ENCODE measurements at places on chromosomes 7 and 10.

- no peak for DNase-seq
These were observed 40.3 kb upstream of the EGFR start for GRCh38 chr7:54978364-54979116.

DNA sequence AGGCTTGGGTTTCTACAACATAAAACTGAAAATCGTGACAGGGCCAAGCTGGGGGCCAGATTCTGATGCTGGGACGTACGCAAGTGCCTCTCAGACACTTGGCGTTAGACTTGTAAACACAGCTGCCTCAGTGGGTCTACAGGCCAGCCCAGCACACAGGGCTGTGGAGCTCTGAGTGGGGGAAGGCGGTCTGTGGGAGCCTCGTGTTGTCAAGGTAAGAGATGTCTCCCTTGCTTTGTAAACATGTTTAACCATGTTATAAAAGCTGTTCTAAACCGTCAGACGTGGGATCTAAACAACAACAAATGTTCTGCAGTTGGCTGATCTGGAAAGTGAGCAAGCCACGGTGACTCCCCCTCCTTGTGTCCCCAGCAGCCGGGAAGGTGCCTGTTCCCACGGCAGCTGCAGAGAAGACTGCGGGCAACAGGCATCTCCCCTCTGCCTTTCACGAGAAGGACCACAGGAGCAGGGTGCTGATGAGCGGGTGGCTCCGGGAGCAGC is 67.8 kb downstream of the ZRANB1 start:
- no peak for DNase-seq

DNA sequence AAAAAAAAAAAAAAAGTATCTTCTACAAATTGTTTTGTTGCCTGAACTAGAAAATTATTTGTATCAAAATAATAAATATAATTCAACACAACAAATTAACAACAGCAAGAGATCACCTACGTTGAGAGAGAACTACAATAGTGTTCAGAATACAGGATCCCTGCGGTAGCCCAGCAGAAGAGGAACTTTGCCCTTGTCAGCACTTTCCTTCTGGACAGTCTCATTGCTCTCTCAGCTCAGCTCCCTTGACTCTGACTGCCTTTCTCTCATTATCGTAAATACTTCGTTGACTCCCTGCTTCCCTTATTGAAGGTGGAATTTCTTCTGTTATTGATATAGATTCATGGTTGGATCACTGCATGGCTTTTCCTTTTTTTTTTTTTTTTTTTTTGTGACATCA is 469.5 kb upstream of the VSTM2A start:
- no peak for DNase-seq

GRCh38 chr10:6204063-6204340 is 1.3 kb downstream of the PFKFB3 start:
- DNase-seq = no peak

GRCh38 chr10:112351146-112351545 is 22.8 kb upstream of the ACSL5 start:
- DNase-seq = no peak

GRCh38 chr7:17467386-17467945 is 169.0 kb downstream of the AHR start:
- DNase-seq = no peak

DNA sequence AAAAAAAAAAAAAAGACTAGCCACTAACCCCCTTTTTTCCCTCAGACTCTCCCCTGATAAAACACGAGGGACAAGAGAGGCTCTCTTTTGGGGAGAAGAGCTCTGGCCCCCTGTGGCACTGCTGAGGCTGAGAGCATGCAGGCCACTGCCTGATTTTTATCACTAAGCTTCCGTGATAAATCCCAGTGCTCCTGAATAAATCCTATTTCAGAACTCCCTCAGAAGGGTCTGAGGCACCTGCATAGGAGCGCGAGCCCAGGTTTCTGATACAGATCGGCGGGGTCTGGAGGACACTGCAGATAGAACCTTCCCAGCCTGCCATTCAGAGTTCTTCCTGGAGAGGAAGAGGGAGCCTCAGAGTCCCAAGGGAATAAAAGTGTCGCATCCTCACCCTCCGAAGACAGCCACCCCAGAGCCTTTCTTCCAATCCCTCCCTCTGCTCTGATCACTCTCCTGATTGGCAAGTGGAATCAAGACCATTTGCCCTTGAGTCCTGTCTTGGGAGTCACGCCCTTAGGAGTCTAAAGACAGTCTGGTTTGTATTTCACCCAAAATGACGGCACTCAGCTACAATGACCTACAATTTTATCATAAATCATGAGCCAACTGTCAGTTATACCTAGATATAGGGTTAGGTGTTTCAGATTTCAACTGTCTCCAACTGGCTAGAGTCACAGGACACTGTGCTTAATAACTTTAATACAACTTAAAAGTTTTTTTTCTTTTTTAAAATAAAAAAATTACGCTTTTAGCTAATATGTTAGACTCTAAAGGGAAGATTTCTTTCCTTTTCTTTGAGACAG is 153.5 kb downstream of the RNF216 start:
- no peak for DNase-seq

- no peak for DNase-seq
These were observed 18.5 kb downstream of the NACAD start for GRCh38 chr7:45070254-45070642.

GRCh38 chr7:64888901-64889685 is 14.0 kb upstream of the ZNF273 start:
- no peak for DNase-seq

DNA sequence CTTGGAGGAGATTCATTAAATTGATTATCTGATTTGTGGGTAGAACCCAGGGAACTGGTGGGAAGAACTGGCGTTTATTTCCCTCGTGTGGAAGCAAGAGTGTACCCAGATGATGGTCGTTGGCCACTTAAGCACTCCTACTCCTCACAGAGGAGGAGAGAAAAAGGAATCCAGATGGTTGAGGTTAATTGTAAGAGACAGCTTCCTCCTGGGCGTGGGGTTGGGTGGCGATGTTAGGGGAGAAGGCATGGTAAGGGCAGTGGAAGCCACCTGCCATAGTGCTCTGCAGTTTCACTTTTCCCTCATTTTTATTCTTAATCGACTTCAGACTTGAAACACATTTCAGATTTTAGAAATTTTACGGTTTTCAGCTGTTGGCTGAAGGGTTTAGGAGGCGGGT is 104.1 kb downstream of the DOCK1 start:
- no peak for DNase-seq

GRCh38 chr10:13231190-13231589 is 3.0 kb downstream of the UCMA start:
- DNase-seq = no peak

- peak; percentile 10 for DNase-seq
These were observed 293.7 kb downstream of the FZD1 start for GRCh38 chr7:91557789-91558404.

DNA sequence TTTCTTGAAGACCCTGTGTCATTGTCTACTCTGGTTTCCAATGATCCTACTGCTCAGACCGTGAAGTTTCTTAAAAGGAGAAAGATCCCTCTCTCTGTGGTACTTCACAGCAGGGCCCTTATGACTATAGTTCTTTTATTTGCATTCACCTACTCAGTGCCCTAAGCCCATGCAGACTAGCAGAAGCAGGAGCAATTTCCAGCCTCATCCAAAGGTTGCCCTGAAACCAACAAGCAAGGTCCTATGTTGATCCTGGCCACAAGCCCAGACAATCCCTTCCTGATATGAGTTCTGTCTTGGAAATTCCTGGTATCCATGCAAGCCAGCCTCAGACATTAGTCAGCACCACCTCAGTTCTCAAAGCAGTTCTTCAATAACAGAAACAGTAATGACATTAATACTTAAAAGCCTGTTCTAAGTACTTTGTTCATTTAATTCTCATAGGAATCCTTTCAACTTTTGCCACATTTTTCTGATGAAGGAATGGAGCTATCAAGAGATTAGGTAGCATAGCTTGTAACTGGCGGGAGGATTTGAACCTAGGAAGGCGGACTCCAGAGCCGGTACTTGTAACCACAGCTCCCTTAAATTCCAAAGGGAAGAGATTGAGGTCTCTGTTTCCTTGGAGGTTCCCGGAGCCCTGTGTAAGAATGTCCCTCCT is 58.1 kb upstream of the ST8SIA6 start:
- peak; percentile 0 for DNase-seq

DNA sequence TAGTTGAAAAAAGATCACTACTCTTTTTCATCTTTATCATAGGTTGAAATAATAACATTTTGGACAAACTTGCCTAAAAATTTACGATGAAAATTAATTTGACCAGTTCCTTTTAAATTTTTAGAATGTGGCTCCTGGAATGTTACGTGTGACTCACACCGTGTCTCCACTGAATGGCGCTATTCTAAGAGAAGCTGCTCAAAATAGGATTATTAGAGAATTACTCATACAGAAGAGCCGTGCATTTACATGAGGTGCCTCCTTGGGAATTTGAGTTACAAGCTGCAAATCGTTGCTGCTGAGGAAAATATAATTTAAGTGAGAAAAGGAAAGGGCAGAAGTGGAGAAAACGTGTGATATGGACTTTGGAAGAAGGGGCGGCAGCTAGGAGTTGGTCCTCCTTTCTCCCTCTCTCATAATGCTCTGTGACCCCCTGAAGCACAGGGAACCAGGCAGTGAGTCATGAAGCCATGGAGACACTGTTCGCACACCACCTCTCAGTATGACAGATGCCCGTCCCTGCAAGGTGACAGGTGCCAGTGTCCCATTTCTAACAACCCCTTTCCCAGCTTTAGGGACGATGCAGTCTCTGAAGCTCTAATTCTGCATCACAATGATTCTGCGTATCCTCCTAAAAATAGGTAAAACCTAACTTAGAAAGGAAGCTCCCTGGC is 323.2 kb upstream of the COBL start:
- DNase-seq = no peak

- DNase-seq = no peak
These were observed 301.5 kb upstream of the CACNA2D1 start for GRCh38 chr7:82745117-82745516.

GRCh38 chr7:37656913-37657530 is 26.5 kb upstream of the GPR141 start:
- DNase-seq = no peak

- no peak for DNase-seq
These were observed 77.4 kb downstream of the DLG5 start for GRCh38 chr10:77849039-77849664.

DNA sequence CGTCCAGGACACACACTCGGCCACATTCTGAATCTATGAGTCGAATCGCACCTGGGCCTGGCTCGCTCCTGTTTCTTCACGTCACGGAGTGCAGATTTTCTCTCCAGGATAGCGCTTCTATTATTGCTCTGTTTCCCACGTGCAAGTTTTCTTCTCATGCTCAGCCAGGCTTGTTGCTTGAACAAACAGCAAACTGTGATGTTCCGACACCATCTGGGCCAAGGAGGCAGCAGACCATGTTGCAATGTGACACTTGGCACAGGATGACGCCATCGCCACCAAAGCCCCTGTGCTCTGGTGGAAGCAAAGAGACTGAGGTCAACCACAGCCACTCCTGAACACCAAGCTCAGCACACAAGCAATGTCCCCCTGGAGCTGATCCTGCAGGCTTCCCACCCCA is 507.1 kb upstream of the ADARB2 start:
- DNase-seq = no peak

GRCh38 chr7:151987748-151988529 is 31.7 kb downstream of the GALNTL5 start:
- DNase-seq = no peak

DNA sequence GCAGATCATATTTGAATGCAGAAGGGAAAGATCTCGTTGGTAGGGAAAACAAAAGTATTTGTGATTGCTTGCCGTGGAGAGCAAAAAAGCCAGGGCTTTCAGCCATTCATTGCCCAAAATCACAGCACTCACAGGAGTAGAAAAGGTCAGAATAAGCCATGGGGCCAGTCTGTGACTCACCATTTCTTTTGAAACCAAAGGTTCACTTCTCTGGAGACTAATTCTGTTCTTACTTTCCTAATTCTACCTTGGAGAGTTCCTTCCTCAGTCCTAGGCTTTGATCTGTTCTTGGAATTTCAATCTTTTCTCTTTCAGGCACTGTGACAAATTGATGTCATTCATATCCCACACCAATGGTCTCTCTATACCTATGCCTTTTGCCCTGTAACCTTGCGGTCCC is 54.1 kb upstream of the FAM180A start:
- DNase-seq = no peak

DNA sequence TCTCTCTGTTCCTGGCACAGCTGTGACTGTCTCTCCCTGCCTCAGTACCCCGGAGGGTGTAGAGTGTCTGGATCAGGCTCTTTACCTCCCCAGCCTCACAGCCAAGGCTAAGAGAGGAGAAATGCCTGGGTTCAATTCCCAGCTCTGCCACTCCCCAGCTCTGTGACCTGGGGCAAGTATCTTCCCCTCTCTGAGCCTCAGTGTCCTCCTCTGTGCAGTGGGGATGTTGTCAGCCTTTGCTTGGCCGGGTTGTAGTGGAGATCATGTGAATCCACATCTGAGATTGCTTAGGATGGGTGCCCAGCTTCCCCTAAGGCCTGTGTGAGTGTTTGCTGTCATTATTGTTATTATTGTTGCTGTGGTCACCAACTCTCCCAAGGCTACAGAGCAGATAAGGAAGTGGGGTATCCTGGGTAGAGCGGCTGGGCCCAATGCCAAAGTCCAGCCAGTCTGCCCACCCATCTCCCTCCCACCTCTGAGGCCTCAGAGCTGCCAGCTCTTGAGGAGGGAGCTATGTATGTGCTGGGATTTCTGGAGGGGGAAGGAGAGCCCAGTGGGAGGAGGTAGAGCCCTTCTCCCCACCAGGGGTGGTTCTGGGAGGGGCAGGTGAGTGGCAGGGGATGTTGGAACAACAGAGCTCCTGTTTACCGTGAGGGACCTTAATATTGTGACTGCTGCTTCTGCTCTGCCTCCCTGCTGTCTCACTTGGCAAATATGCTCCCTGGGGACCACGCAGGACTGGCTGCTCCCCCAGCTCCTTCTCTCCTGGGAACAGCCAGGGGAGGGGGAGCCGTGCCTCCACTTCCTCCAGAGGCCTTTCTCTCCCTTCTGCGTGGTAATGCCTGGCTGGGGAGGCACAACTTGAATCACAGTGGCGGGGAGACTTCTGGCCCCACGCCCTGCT is 170.5 kb downstream of the RPS24 start:
- DNase-seq = peak; percentile 99

DNA sequence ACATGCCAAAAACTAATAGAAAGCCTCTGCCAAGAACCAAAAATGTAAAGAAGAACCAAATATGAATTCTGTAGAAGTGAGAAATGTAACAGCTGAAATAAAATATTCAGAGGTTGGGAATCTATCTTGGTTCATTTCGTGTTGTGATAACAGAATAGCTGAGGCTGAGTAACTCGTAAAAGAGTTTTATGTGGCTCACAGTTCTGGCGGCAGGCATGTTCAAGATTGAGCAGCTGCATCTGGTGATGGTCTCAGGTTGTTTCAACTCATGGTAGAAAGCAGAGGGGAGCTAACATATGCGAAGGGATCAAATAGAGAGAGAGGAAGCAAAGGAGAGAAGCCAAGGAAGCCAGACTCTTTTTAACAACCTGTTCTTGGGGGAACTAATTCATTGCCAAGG is 717.2 kb downstream of the TNS3 start:
- no peak for DNase-seq

DNA sequence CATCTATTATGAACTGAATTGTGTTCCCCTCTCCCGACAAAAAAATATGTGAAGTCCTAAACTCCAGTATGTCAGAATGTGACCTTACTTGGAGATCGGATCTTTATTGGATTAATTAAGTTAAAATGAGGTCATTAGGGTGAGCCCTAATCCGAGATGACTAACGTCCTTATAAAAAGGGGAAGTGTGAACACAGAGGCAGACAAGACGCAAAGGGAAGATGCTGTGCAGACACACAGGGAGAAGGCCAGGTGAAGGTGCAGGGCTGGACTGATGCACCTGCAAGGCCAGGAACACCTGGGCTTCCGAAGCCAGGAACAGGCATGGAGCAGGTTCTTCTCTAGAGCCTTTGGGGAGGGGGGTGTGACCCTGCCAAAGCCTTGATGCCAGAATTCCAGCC is 187.8 kb downstream of the PARD3 start:
- no peak for DNase-seq

- no peak for DNase-seq
These were observed 74.4 kb downstream of the GLCCI1 start for GRCh38 chr7:8042796-8043535.

All from DMS153 (cell line).